RPMI7951 (cell line): ENCODE measurements at places on chromosomes 16 and 17. TPM values are rescaled to one million over a fixed set of nuclear protein-coding genes. Genes with fewer than 3 reads are reported as not detected.

- DNase-seq, result no peak
Observed at GRCh38 chr17:4861052-4861451, 27.9 kb downstream of the MINK1 start.

GRCh38 chr17:39461926-39462569 lies 762 bp downstream of the CDK12 start:
- DNase-seq, result no peak

DNA sequence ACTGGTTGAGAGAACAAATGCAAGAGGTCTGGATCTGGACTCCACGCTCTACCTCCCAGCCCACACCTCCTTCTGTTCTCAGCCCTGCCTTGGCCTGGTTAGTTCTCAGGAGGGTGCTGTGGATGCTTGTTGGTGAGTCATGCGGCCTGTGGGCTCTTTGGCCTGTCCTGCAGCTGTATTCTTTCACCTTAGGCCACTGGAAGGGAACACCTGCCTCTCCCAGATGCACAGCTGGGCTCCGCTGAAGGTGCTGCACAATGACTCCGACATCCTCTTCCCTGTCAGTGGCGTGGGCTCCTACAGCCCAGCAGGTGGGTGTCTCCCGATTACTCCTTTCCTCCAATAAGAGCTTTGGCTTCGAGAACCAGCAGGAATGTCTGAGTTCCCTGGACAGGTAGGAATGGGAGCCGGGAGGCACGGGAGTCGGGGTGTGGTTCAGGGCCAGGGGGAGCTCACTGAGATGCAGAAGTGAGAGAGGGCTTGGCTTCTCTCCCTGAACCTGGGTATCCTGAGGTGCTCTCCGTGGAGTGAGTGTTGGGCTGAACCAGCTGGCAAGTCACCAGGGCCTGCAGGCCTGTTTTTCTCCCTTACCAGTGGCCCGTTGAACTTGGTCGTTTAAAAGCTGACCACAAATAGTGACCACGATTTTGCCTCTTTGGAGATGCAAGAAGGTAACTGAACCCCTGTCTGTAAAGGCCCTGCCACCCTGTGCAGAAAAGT lies 85.0 kb downstream of the SNX29 start:
- peak; percentile 54 for DNase-seq

GRCh38 chr17:71405101-71405500 lies 715.7 kb upstream of the SOX9 start:
- DNase-seq, result peak; percentile 85

- DNase-seq, result no peak
Observed at GRCh38 chr16:81515281-81515680, 70.7 kb downstream of the CMIP start.

GRCh38 chr16:88929091-88929445 lies 47.9 kb downstream of the CBFA2T3 start:
- DNase-seq, result no peak

DNA sequence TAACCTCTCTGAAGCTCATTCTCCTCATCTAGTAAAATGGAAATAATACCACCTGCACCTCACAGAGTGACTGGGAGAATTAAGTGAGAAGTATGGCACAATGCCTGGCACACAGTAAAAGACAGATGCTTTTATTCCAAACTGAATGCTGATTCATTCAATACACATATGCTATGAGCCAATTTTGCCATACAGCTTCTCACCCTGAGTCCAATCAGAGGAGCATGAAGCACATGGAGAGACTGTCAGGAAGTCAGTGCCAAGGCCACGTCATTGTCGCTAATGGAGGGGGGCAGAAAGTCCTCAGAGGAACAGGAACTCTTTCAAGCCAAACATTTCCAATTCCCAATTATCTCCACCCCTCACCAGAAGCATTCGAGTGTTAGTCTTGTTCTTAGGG lies 11.6 kb downstream of the MKS1 start:
- DNase-seq, result no peak

GRCh38 chr17:3965118-3965800 lies 1.0 kb upstream of the ATP2A3 start:
- DNase-seq, result peak; percentile 50

GRCh38 chr17:16381496-16381820 lies 567 bp downstream of the UBB start:
- DNase-seq, result no peak

- DNase-seq, result no peak
Observed at GRCh38 chr17:63224644-63225043, 221.5 kb downstream of the CYB561 start.

GRCh38 chr17:61766520-61766919 lies 96.8 kb downstream of the BRIP1 start:
- DNase-seq, result no peak

- peak; percentile 5 for DNase-seq
Observed at GRCh38 chr17:70119983-70120382, 45.0 kb downstream of the KCNJ16 start.

GRCh38 chr17:31008374-31009041 lies 37.7 kb downstream of the RNF135 start:
- DNase-seq, result peak; percentile 66

DNA sequence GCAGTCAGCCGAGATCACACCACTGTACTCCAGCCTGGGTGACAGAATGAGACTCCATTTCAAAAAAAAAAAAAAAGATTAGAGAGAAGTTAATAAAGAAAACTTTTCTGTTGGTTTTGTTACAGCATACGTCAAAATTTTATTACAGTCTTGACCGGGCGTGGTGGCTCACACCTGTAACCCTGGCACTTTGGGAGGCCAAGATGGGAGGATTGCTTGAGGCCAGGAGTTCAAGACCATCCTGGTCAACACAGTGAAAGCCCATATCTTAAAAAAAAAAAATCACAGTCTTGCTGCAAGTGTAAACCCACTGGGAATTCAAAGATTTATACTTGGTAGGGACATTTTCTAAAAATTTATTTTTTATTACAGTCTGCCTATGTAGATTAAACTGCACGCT lies 6.2 kb upstream of the POLR3E start:
- no peak for DNase-seq

DNA sequence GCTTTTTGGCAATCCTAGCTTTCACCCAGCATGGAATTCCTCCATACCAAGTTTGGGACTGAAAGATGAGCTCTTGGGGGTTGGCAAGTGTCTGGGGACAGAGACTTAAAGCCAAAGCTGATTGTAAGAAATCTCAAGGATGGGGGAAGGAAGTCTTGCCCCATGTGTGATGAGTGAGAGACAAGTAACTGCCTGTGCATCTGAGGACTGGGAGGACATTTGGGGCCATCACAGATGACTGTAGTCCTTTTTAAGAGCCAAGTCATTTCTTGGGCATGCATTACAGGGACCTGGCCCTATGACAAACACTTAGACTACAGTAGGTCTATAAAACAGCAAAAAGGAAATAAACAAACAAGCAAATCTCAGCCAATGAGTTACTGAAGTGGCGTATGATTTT lies 36.3 kb upstream of the CCL2 start:
- no peak for DNase-seq

DNA sequence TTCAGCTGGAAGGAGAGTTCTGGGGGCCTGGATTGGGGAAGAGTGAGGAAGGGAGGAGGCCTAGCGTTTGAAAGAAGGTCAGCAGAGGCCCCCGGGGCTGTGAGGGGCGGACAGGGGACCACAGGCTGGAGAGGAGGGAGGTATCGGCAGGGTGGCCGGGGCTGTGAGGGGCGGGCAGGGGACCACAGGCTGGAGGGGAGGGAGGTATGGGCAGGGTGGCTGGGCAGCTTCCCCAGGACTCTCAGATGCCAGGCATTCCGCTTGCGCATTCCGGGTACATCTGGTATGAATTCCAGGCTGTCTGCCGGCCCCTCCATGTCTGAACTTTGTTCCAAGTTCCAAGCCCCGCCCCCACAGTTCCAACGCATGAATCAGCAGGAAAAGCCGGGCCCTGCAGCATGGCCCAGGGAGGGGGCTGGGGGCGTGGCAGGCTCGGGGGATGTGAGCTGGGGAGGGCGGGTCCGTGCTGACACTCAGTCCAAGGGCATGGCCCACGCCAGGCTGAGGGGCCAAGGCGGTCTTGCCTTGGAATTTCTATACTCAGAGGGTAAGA lies 4.3 kb upstream of the TLCD2 start:
- DNase-seq, result peak; percentile 96

- peak; percentile 97 for DNase-seq
Observed at GRCh38 chr17:78329263-78330059, 30.4 kb downstream of the SOCS3 start.

DNA sequence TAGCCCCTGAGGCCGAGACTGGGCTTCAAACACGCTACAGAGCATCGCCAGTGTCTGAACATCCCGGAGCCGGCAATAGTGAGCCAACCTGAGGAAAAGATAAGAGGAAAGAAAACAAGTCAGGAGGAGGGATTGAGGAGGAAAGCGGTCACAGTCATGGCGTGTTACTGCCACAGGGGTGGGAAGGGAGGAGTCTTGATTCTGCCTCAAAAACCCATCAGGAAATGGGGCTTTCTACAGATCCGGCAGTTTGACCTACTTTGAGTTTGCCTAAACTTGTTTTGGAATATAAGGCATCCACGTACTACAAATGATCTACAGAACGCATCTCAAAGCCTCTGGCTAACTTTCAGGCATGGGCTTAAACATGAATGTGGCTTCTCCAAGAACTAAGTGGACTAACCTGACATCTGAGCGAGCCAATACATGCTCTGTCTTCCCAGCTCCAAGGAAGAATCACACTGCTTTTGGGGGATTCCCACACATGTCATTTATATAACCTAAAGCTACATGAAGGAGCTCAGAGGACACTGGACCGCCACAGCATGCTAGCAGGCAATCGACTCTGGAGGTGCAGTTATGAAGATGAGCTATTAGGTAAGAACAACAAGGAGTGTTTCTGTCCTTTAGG lies 96.6 kb downstream of the WDR59 start:
- DNase-seq, result no peak

DNA sequence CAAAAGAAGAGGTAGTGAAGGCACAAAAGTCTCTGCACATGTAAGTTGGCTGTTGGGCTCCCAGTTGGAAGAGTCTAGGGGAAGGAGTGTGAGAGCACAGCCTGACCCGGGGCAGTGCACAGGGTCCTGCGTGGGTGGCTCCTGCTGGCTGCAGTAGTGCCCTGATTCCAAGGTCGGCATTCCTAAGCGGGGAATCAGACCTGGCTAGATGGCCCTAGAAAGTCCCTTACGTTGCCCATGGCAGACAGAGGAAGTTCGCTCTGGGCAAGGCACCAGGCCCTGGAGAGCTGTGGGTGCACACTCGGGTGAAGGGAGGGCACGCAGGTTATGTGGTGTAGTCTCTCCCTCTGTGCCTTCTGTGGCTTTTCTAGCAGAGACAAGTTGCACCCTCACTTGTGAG lies 22.8 kb upstream of the SLC5A11 start:
- DNase-seq, result no peak

DNA sequence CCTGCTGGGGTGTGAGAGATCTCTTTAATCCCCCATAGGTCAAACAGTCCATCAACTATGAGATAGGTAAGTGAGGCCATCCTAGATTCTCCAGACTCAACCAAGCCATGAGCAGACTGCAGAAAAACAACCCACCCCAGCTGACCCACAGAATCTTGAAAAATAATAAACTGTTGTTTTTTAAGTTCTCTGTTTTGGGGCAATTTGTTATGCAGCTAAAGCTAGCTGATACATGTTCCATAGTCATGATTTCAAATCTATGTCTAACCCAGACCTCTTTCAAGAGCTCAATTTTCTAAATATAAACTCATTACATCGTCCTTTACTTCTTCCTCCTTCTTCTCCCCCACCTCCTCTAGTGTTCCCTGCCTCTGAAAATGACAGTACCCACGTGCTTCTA lies 10.1 kb downstream of the ERN2 start:
- no peak for DNase-seq

DNA sequence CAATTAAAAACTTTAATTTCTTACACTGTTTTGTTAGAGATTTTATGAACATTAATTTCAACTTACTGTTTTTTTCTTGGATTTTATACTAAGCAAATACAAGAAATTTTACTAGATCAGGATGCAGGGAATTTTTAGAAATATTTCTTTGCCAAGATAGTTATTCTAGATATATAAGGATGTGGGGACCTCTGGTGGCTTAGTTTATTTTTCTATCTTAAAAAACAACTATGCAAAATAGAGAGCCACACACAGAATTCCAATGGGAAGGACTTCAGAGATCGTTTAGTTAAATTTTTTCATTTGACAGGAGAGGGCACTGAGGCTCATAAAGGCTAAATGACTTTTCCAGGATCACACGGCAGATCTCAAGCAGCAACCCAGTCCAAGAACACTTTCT lies 23.0 kb upstream of the CAPNS2 start:
- DNase-seq, result peak; percentile 35

DNA sequence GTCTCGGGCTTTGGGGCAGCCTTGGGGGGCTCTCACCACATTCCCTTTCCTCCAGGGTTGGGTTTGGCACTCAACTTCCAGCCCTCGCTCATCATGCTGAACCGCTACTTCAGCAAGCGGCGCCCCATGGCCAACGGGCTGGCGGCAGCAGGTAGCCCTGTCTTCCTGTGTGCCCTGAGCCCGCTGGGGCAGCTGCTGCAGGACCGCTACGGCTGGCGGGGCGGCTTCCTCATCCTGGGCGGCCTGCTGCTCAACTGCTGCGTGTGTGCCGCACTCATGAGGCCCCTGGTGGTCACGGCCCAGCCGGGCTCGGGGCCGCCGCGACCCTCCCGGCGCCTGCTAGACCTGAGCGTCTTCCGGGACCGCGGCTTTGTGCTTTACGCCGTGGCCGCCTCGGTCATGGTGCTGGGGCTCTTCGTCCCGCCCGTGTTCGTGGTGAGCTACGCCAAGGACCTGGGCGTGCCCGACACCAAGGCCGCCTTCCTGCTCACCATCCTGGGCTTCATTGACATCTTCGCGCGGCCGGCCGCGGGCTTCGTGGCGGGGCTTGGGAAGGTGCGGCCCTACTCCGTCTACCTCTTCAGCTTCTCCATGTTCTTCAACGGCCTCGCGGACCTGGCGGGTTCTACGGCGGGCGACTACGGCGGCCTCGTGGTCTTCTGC lies 8.4 kb downstream of the SLC16A3 start:
- DNase-seq, result no peak

GRCh38 chr17:43412166-43412565 lies 13.4 kb downstream of the ARL4D start:
- no peak for DNase-seq

Gene LGALS9B
- not detected in 2 replicates for total RNA-seq

Gene HOXB8
- total RNA-seq, result 0.24 and 0.49 TPM in 2 replicates

Gene ABCC11
- not detected in 2 replicates for total RNA-seq

Gene CACNG4
- 0.12 TPM in 1 of 2 replicates, not detected in the other for total RNA-seq

Gene MYH1
- total RNA-seq, result not detected in 2 replicates

Gene KRTAP4-6
- not detected in 2 replicates for total RNA-seq

Gene PRR35
- not detected in 2 replicates for total RNA-seq

Gene DBNDD1
- 7.7 TPM in 2 replicates for total RNA-seq

Gene RASL10B
- 1.1 and 1.6 TPM in 2 replicates for total RNA-seq

Gene SYT17
- total RNA-seq, result 0.20 and 0.24 TPM in 2 replicates

Gene USP7
- 25.1 and 46.9 TPM in 2 replicates for total RNA-seq

Gene SPATA22
- total RNA-seq, result not detected in 2 replicates

Gene KCNH4
- total RNA-seq, result 0.12 TPM in 1 of 2 replicates, not detected in the other

Gene SLC52A1
- total RNA-seq, result not detected in 2 replicates
